Activated CD4-positive, alpha-beta T cell treated with anti-CD3 and anti-CD28 coated beads for 4 hours (primary cell): ENCODE measurements at places on chromosomes 2 and 18.

- DNase-seq = no peak
Observed at GRCh38 chr2:9286554-9287399, 80.2 kb downstream of the ASAP2 start.

DNA sequence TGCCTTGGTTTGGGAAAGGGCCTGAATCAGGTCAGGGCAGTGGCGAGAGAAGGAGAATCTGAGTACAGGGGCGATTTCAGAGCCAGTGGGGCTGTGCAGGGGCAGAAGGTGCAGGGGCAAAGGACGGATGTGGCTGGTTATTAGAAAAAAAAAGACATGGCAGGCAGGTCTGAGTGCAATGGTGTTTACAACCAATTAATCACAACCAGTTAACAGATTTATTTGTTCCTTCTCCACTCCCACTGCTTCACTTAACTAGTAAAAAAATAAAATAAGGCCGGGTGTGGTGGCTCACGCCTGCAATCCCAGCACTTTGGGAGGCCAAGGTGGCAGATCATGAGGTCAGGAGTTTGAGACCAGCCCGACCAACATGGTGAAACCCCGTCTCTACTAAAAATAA, 5.5 kb downstream of the TNFRSF11A start:
- no peak for DNase-seq

DNA sequence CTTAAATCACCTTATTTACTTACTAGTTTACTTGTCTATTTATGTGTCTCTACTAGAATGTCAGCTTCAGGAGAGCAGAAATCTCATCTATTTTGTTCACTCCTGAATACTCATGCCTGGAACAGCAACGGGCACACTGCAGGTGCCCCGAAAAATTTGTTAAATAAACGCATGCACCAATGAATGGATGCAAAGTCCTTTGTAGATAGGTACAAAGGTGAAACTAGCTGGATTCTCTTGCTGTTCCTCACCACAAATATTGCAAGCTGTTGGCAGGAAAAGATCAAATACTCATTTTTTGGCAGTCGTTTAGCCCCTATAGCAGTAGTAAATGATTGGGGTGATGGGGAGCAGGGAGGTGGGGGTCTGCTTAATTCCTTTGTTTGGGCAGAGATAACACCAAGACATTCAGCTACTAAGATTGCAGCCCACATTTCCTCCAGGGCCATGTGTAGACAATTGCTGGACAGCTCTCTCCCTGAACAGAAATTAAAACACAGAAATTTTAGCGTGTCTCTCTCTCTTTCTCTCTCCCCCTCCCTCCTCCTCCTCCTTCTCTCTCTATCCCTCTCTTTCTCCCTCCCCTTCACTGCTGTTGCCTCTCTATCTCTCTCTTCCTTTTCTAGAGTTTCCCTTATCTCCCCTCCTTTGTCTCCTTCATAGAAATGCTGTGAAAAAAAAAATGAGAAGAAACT, 5.4 kb downstream of the MARCHF4 start:
- DNase-seq = no peak

DNA sequence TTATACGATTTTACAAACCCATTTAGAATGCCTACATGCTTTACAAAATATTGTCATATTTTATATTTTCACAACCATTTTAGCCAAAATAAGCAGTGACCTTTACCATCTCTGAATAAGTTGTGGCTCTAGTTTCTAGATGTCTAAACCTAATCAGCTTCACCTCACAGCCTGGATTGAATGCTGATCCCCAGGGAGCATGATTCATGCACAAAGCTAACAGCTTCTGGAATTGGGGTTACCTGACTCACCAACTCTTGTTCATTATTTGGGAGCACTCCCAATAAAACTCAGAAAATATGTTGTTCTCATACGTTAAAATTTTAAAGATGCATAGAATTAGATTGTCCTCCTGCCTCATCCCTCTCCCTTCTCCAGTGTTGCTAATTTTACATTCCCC, 611.7 kb upstream of the NETO1 start:
- DNase-seq = no peak

- no peak for DNase-seq
Observed at GRCh38 chr2:202757339-202757738, 114.2 kb downstream of the ICA1L start.

- DNase-seq = no peak
Observed at GRCh38 chr2:70716131-70716743, 51.8 kb downstream of the ADD2 start.

DNA sequence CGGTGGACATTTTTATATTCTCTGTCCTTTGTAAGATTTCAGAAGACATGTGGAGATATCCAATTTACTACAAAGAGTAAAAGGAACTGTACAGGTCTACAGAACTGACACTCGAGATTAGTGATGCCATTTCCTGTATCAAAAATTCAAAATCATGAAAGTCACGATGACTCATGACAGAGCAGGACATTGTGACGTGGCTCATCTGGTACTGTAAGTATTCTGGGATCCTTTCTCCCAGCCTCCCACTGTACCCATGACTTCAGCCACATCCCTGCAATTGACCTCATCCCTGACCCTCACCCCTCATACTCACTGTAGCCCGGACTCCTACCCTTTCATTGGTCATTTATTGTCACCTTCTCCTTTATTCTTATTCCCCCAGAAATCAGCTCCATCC, 736.5 kb downstream of the EPHA4 start:
- DNase-seq = no peak

GRCh38 chr18:42112657-42113420, 157.8 kb downstream of the PIK3C3 start:
- DNase-seq = no peak

- no peak for DNase-seq
Observed at GRCh38 chr2:159152128-159152778, 134.2 kb downstream of the WDSUB1 start.

DNA sequence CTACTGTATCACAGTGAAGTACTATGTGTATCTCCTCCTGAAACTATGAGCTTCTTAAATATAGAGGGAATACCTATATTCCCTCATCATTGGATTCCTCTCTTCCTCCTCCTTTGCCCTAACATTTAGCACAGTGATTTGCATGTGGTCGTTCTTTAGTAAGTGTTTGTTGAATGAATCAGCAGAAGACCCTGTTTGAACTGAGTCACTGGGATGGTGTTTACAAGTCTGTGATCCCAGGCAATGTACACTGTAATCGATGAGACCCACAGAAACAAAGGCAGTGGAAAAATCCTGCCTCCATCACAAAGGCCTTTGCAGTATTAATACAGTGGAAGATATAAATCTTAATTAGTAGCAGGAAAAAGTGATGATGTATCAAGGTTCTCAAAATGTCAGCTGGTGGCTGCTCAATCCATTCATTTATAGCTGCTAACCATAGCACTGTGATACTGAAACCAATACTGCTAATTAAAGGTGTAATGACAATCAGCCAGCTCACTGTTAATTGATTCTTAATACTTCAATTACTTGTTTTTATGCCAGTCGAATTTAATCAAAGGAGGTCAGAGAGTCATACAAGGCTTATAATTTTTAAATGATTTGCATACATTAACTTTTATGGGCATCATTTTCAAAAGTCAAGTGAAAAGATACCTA, 20.8 kb upstream of the MYO3B start:
- no peak for DNase-seq

GRCh38 chr2:12486205-12487118, 230.3 kb upstream of the TRIB2 start:
- no peak for DNase-seq

GRCh38 chr18:77340815-77341214, 91.2 kb downstream of the GALR1 start:
- DNase-seq = no peak

GRCh38 chr2:206530727-206531126, 87.4 kb downstream of the ADAM23 start:
- peak; percentile 2 for DNase-seq

DNA sequence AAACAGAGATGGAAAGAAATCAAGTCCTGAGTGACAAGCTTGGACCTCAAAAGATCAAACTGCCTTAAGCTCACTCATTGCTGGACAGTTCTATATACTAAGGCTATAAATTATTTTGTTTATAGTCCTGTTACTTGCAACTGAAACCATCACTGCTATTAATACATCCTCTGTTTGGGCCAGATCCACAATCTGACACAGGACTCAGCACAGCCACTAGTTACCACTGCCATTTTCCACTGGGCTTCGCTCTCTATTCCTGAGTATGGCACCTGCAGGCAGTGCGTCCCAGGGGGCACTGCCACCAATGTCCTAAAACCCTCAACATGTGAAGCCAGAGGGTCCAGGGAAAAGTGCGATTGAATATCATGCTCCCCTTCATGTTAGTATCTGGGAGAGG, 52.3 kb downstream of the CYP26B1 start:
- DNase-seq = no peak

GRCh38 chr2:74416778-74417177, 4.6 kb downstream of the C2orf81 start:
- DNase-seq = no peak

- DNase-seq = no peak
Observed at GRCh38 chr18:48153613-48154481, 223.4 kb upstream of the SMAD2 start.

DNA sequence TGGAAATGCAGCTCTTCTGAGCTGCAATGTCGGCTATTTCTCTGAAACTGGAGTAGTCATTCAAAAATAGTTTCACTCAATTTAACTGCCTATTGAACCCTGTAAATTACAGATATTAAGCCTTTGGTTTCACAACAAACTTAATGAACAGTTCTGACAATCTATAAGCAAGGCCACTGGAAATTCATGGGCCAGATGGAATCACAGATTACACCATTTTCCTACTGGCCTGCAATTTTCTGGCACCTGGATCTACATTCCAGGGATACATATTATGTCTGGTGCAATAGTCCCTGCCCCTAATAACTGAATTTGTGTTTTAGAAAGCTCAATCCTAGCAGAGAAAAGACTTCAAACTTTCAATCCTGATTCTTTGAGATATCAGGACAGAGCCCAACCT, 551.7 kb downstream of the RNF144A start:
- no peak for DNase-seq

DNA sequence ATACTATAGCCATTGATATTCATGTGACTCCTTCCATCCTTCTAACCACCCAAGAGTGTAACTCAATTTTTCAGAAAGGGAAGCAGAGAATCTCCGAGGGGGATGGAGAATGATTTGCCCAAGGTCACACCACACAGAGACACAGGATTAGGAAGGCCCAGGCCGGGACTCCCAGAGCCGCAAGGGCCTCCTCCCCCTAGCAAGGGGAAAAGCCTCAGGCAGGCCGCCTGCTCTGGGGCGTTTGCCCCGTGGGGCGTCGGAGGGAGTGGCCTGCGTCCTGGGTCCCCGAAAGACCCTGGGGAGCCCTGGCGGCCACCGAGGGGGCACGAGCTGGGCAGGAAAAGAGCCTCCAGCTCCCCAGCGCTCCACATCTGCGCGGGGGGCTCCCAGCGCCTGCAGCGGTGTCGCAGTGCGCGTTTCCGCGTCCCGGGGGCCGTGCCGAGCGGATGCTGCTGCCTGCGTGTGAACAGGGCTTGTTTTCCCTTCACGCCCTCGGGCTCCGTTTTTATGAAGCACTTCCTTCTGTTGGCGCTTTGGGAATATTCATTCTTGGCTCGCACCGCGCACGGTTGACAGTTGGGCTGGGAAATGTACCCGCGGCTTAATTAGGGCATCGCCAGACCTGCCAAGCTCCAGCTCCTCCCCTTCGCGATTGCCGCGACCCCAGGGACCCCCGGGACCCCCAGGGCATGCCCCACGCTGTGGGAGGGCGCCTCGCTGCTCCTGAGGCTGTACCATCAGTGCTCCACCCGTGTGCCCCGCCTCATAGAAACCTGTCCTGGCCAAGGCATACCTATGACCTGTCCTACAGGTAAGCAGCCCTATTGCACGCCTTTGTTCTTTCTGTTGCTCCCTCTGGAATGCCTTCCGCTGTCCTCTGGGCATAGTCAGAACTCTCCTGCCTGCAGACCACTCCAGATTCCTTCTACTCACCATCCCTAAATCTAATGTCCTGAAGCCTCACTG, 158.9 kb upstream of the GLI2 start:
- no peak for DNase-seq

DNA sequence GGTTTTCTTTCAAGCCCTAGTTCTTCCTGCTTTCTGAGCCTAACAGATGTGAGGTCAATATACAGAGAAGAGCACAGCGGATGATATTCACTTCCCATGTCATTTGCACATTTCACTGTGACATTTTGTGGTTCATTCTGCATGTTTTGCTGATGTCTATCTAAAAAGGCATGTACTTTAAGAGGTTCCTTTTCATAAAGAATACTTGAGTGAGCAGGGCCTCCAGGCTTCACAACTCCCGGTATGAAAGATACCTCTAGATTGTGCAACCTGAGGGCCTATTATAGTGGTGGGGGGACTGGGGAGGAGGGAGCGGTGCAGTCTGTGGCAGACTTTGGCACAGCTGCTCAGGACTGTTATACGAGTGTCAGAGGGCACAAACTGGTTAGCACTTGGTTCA, 54.6 kb downstream of the CPO start:
- DNase-seq = no peak

DNA sequence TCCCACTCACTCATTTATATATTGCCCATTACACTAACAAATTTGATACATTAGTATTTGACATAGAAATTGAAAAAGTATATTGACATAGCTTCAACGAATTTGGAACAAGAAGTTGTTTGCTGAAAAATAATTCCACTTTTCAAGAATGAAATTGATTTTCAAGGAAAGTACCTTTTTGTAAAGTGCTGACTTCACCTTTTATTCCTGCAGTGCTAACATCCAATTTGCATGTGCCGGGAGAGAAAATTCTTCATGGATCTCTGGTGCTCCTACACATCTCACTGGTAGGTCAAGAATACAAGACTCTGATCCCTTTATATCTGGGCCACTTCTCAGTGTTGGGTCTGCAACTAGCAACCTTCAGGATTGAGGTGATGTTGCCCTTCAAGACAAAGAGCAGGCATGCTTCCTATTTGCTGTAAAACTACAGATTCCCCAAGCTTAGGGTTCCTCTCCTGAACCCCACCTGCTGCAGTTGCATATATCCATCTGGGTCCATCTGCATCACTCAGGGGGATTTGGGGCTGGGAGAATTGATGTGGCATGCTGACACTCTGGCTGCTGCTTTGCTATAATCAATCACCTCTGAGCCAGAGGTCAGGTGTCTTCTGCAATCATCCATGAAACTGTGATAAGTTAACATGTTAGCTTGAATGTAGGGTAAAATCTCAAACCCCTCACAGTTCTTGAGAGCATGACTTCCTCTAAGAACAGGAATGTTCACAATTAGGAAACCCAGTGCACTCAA, 108.4 kb upstream of the TTN start:
- DNase-seq = no peak

DNA sequence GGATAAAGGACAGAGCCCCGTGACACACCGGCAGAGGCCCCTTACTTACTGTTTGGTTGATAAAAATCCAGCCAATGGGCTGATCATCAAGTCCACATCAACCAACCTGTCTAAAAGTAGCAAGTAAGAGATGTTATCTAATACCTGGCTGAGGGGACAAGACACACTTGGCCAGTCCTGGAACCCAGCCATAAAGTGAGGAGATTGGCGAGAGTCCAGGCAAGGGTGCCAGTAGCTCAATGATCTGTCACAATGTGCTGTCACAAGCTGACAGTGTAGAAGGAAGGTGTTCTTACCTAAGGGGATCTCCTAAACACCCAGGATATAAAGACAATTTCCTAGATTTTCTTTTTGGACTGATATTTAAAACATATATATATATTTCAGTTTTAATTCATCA, 61.7 kb upstream of the IL1R2 start:
- DNase-seq = no peak

- no peak for DNase-seq
Observed at GRCh38 chr18:58996696-58997095, 132.0 kb downstream of the ZNF532 start.
